Activated naive CD8-positive, alpha-beta T cell treated with anti-CD3 and anti-CD28 coated beads for 36 hours (primary cell): ENCODE measurements at places on chromosomes 16 and 17. TPM values are rescaled to one million over a fixed set of nuclear protein-coding genes. Genes with fewer than 3 reads are reported as not detected.
A peak's percentile ranks its signal among the peaks of the same experiment; 100 is the strongest.

- no peak overlapping the region for H3K4me3 ChIP-seq
- H3K27ac ChIP-seq = no peak overlapping the region
- no peaks in the 10 kb centered on the region for H3K36me3 ChIP-seq
- H3K27me3 ChIP-seq = no peaks in the 10 kb centered on the region
Measured at GRCh38 chr17:65103896-65104295, 33.3 kb upstream of the RGS9 start.

The MAP1LC3B gene
- total RNA-seq = 55.6 TPM

DNA sequence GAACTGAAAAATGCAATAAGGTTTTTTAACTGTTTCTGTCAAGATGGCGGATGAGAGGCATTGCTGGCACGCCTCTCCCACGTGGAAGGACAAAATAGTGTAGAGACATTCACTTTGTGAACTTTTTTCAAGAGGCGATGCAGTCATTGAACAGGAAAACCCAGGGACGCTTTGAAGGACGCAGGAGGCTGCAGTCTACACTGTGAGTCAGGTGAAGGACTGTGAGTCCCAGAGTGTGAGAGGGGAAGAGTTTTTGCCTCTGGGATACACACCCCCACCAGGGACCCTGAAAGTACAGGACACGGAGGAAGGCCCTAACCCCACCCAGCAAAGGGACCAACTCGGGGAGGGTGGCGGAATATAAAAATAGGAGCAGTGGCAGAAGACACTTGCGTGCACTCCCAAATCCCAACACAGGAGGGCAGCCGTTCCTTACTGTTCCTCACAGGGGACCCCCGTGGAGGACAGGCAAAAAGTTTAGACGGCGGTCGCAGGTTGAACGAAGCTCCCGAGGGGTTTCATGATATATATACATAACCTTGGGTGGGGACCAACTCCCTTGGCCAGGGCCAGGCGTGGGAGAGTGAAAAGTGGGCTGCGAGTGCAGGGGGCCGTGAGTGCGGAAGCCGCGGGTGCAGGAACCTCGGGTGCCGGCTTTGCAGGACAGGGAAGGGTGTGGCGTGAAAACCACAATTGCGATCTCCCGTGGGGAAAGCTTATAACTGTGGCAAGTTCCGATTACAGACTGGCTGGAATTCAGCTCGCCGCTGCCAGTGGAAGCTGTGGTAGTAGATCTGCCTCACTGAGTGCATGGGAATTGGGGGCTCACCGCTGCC, 82.0 kb upstream of the ALOX12 start:
- H3K4me1 ChIP-seq = peaks cover 12% of the 10 kb centered on the region
- H3K36me3 ChIP-seq = no peaks in the 10 kb centered on the region

GRCh38 chr17:57527221-57528057, 217.7 kb downstream of the CCDC182 start:
- H3K27ac ChIP-seq = no peak overlapping the region
- no peaks in the 10 kb centered on the region for H3K27me3 ChIP-seq
- no peak for DNase-seq
- peaks cover 2% of the 10 kb centered on the region for H3K36me3 ChIP-seq
- peaks cover 45% of the 10 kb centered on the region for H3K4me1 ChIP-seq

DNA sequence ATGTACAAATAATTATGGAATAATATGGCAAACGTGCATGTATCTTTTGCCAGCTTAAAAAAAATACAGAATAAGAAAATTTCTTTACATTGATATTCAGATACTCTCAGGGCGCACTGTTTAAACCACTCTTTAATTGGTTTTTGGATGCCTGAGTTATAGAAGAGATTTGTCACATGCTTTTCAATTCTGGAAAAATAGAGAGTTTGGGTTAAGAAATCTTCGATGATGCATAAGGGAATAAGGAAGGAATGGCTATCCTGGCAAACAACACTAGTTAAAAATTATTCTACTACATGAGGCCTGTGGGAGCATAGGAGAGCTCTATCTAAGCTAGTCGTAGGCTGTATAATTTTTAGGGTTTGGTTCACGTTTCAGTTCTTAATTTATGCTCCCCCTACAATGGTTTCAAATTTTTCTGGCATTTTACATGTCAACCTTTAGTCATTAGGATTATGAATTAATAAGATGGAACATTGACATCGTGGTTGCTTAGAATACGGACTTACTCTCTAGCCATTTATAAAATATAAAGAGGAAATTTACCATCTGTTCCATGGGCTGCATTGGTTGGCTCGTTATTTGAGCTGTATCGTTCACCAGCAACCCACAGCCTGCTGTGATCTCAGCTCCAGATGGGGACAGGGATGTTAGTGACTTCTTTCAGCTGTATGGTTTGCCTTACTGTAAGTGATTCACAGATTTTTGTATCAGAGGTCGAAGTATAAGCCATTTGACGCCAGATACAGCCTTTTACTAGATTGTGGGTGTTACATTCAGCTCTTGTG, 15.9 kb downstream of the NARF start:
- no peaks in the 10 kb centered on the region for H3K27me3 ChIP-seq
- peaks cover 11% of the 10 kb centered on the region for H3K36me3 ChIP-seq
- H3K4me1 ChIP-seq = no peaks in the 10 kb centered on the region
- H3K4me3 ChIP-seq = no peak overlapping the region

GRCh38 chr17:39151150-39151942, at the start of gene PLXDC1:
Gene PLXDC1, minus strand, starts transcription at chr17:39151637. Its CDS starts 200 bp downstream, at chr17:39151437.
- DNase-seq = peak; percentile 42
- H3K36me3 ChIP-seq = peaks cover 5% of the 10 kb centered on the region
- H3K27ac ChIP-seq = peak within 1 kb of the TSS; percentile 97
- peaks cover 39% of the 10 kb centered on the region for H3K4me1 ChIP-seq
- H3K4me3 ChIP-seq = peak within 1 kb of the TSS; percentile 99
- peaks cover 12% of the 10 kb centered on the region for H3K27me3 ChIP-seq

- peaks cover 4% of the 10 kb centered on the region for H3K4me1 ChIP-seq
- no peaks in the 10 kb centered on the region for H3K27me3 ChIP-seq
- H3K36me3 ChIP-seq = peaks cover 4% of the 10 kb centered on the region
- no peak overlapping the region for H3K4me3 ChIP-seq
- no peak for DNase-seq
Measured at GRCh38 chr17:20289984-20290383, 177.4 kb downstream of the LGALS9B start.

The TAC4 gene
- not detected for total RNA-seq

- DNase-seq = no peak
- no peak overlapping the region for H3K27ac ChIP-seq
- no peaks in the 10 kb centered on the region for H3K4me1 ChIP-seq
- H3K27me3 ChIP-seq = peaks cover 4% of the 10 kb centered on the region
Measured at GRCh38 chr17:69057280-69057679, 3.4 kb downstream of the ABCA9 start.
